ENCODE measurements at places on chromosomes 11 and 22. TPM values are rescaled to one million over a fixed set of nuclear protein-coding genes. Genes with fewer than 3 reads are reported as not detected.

DNA sequence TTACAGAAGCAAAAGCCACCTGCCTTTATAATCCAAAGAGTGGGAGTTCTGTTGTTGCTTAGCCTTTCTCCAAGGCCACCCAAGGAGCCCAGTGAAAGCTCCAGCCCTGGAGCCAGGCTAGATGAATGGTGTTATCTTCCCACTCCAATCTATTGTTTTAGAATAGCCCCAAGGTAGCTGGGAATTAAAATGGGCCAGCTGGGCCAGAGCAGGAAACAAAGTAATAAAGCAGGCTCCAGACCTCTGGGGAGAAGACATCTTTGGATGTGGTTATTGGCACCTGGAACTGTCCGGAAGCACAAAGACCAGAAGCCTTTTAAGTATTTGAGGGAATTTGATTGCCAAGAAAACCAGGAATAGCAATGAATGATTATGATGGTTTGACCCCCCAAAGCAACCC lies 8.8 kb downstream of the C11orf96 start:
- H3K4me3 ChIP-seq = no peak overlapping the region
- H3K27me3 ChIP-seq = peaks cover 14% of the 10 kb centered on the region
- H3K36me3 ChIP-seq = no peaks in the 10 kb centered on the region
- no peak overlapping the region for H3K27ac ChIP-seq
- H3K4me1 ChIP-seq = no peaks in the 10 kb centered on the region
- no peak for DNase-seq

GRCh38 chr11:65266210-65266609 lies 4.4 kb downstream of the POLA2 start:
- DNase-seq = no peak
- no peak overlapping the region for H3K4me3 ChIP-seq
- H3K4me1 ChIP-seq = peaks cover 23% of the 10 kb centered on the region
- H3K27ac ChIP-seq = no peak overlapping the region

DNA sequence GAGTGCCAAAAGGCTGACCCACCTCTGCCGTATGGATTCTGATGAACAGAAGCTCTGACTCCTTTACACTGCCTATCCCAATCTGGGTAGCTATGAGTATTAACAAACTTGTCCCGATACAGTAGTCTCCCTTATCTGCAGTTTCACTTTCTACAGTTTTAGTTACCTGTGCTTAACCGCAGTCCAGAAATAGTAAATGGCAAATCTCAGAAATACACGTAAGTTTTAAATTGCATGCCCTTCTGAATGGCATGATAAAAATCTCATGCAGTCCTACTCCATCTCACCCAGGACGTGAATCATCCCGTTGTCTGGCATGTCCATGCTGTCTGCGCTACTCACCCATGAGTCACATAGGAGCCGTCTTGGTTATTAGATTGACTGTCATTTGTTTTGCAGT lies 68.8 kb downstream of the SNX19 start:
- H3K4me3 ChIP-seq = no peak overlapping the region
- no peaks in the 10 kb centered on the region for H3K27me3 ChIP-seq
- DNase-seq = peak; percentile 9

GRCh38 chr11:109123816-109124787 lies 297.9 kb upstream of the C11orf87 start:
- peaks cover 3% of the 10 kb centered on the region for H3K27me3 ChIP-seq
- DNase-seq = no peak
- H3K36me3 ChIP-seq = no peaks in the 10 kb centered on the region

GRCh38 chr11:86314636-86315035 lies 12.6 kb downstream of the HIKESHI start:
- DNase-seq = no peak
- H3K36me3 ChIP-seq = no peaks in the 10 kb centered on the region
- H3K27me3 ChIP-seq = no peaks in the 10 kb centered on the region
- no peak overlapping the region for H3K4me3 ChIP-seq

- H3K4me3 ChIP-seq = peak overlapping the region; percentile 10
- H3K27ac ChIP-seq = peak overlapping the region; percentile 83
- no peaks in the 10 kb centered on the region for H3K36me3 ChIP-seq
- DNase-seq = peak; percentile 84
- H3K27me3 ChIP-seq = no peaks in the 10 kb centered on the region
These were observed 75.7 kb downstream of the PISD start for GRCh38 chr22:31586137-31586920.

DNA sequence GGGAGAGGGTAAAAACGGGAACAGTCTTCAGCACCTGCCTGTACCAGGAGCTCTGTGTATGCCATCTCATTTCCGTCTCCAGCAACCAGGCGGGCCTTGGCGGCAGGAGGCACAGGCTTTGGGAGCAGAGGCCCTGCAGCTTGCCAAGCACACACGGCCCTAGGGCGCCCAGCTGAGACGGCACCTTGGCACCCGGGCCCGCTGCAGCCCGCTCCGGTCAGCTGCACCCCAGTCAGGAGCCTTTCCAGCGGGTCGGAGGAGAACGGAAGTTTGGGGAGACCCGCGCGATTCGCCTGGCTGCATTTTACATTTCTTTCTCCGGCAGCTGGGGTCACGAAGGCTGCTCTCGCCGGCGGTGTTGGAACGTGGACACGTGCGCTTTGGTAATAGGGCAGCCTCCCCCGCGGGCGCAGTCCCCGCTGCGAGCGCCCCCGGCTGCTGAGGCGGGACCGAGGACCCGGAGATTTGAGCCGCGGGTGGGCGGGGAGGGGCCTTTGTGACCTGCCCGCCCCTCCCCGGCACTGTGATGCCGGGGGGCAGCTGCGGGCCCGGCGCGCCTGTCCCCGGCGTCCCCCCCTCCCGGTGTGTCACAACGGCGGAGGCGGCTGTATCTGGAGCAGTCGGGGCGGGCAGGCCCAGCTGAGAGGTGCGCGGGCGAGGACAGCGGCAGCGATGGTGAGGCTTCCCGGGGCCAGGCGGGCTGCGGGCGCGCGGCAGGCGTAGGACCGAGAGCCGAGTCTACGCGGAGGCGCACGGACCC lies at the start of gene TUBA8:
TUBA8 (plus strand) TSS at position 616 of the 760 bp plus-strand sequence; CDS start at position 673, 57 bp downstream.
- H3K4me3 ChIP-seq = peak within 1 kb of the TSS; percentile 71
- H3K27ac ChIP-seq = no peak within 1 kb of the TSS
- no peak for DNase-seq
- H3K27me3 ChIP-seq = peaks cover 38% of the 10 kb centered on the region
- H3K36me3 ChIP-seq = no peaks in the 10 kb centered on the region

GRCh38 chr11:88164320-88164719 lies 10.9 kb downstream of the RAB38 start:
- H3K36me3 ChIP-seq = no peaks in the 10 kb centered on the region
- no peak overlapping the region for H3K4me3 ChIP-seq
- no peaks in the 10 kb centered on the region for H3K27me3 ChIP-seq

DNA sequence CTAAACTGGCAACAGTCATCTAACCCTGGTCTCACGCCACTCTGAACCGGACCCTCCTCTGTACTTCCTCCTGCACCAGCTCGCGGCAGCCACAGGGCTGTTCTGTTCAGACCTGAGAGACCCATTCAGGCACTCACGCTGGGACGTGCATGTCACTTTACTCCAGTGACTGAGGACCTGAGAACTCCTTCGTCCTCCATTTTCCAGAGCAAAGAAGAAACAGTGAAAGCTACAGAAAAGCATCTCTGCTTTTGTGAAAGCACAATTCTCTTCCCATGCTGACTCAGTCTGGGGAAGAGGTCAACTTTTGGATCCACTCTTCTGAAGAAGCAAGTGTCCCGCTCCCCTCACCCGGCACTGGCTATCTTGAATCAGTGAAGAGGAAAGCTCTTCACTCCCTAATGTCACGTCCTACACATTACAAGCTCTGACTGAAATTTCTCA lies 24.5 kb downstream of the PISD start:
- peaks cover 22% of the 10 kb centered on the region for H3K4me1 ChIP-seq
- H3K4me3 ChIP-seq = no peak overlapping the region

GRCh38 chr22:25545672-25546071 lies 18.8 kb upstream of the GRK3 start:
- H3K4me1 ChIP-seq = peaks cover 37% of the 10 kb centered on the region
- no peak overlapping the region for H3K27ac ChIP-seq
- H3K36me3 ChIP-seq = no peaks in the 10 kb centered on the region
- H3K27me3 ChIP-seq = no peaks in the 10 kb centered on the region
- H3K4me3 ChIP-seq = peak overlapping the region; percentile 17

- no peak overlapping the region for H3K4me3 ChIP-seq
- peaks cover 64% of the 10 kb centered on the region for H3K4me1 ChIP-seq
- H3K27ac ChIP-seq = no peak overlapping the region
- H3K36me3 ChIP-seq = no peaks in the 10 kb centered on the region
- DNase-seq = no peak
These were observed 34.8 kb upstream of the POU2AF1 start for GRCh38 chr11:111413849-111414248.

GRCh38 chr22:22410121-22410520 lies 98.4 kb downstream of the ZNF280B start:
- H3K4me1 ChIP-seq = no peaks in the 10 kb centered on the region
- DNase-seq = no peak
- no peak overlapping the region for H3K4me3 ChIP-seq
- H3K27me3 ChIP-seq = peaks cover 32% of the 10 kb centered on the region

GRCh38 chr11:15295695-15296094 lies 181.0 kb downstream of the INSC start:
- no peaks in the 10 kb centered on the region for H3K4me1 ChIP-seq
- no peak overlapping the region for H3K4me3 ChIP-seq

- H3K27ac ChIP-seq = no peak overlapping the region
- peaks cover 7% of the 10 kb centered on the region for H3K36me3 ChIP-seq
- DNase-seq = no peak
- no peaks in the 10 kb centered on the region for H3K27me3 ChIP-seq
- H3K4me1 ChIP-seq = no peaks in the 10 kb centered on the region
These were observed 120.9 kb downstream of the TBC1D22A start for GRCh38 chr22:46883092-46883910.

GRCh38 chr22:33913188-33913587 lies 7.1 kb downstream of the LARGE1 start:
- H3K27me3 ChIP-seq = no peaks in the 10 kb centered on the region
- peaks cover 26% of the 10 kb centered on the region for H3K4me1 ChIP-seq
- H3K4me3 ChIP-seq = no peak overlapping the region
- H3K36me3 ChIP-seq = no peaks in the 10 kb centered on the region

FAM181B gene
- total RNA-seq = not detected

RGL4 gene
- not detected for total RNA-seq

GAL gene
- total RNA-seq = not detected

THRSP gene
- not detected for total RNA-seq

SYT9 gene
- not detected for total RNA-seq

UPK2 gene
- total RNA-seq = not detected

TCIRG1 gene
- 9.9 TPM for total RNA-seq

NNMT gene
- total RNA-seq = not detected
